ENCODE measurements at places on chromosomes 6 and 20. TPM values are rescaled to one million over a fixed set of nuclear protein-coding genes. Genes with fewer than 3 reads are reported as not detected.

DNA sequence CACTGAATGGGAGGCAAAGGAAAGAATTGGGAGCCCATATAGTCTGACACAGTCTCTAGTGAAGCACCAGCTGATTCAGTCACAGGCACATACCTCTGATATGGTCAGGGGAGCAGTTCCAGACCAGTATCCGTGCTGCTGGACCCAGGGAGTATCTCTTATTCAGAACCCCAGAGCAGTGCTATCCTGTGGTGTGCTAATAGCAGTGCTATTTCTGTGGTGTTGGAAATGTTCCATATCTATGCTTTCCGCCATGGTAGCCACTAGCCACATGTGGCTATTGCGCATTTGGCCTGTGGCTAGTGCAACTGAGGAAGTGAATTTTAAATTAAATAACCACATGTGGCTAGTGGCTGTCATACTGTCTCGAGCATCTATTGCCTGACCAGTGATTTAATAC lies 11.0 kb downstream of the SCUBE3 start:
- DNase-seq, result no peak

GRCh38 chr6:155023717-155024116 lies 28.6 kb downstream of the TIAM2 start:
- no peak for DNase-seq

DNA sequence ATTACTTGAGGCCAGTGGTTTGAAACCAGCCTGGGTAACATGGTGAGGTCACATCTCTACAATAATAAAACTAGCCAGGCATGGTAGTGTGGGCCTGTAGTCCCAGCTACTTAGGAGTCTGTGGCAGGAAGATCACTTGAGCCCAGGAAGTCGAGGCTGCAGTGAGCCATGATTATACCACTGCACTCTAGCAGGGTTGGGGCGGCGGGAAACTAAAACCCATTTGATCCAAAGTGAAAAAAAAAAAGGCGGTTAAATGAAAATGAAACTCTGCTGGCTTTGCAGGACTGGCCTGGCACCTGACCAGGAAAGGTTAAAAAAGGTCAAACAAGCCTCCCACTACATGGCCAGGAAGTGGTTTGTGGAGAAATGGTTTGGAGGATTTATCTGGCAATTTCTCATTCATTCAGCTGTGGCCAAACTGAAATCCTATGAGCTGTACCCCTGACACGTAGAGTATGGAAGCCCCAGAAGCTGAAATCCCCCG lies 36.6 kb downstream of the MTRES1 start:
- DNase-seq, result no peak

GRCh38 chr6:134531611-134532010 lies 213.7 kb upstream of the SGK1 start:
- no peak for DNase-seq

GRCh38 chr6:31055441-31055840 lies 45.2 kb downstream of the MUC22 start:
- DNase-seq, result no peak

DNA sequence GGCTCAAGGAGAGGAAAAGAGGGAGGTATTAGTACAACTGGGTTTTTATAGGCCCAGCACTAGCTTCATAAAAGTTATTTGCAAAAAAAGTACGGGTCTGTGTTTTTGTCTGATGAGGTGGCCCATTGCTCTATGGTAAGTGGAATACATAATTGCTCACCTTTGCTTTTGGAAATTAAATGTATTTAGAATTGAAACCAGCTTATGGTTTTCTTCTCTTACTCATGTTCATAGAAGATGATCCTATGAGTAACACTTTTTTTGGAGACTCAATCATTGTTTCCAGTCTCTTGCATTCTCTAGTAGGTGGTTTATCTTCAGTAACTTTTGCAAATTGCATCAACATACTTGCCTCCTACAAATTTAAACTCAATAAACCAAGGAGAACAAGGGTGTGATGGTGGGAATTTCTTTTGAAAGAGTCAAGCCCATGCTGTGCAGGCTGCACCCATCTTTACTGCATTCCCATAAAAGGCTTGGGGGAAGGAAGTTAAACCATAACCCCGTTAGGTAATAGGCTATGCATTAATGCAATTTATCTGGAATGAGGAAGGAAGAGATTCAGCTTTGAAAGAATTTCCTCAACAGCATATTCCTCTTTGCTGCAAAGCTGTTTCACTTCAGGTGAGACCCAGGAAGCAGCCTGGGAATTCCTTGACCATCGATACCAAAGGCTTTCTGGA lies 48.5 kb upstream of the EDN1 start:
- DNase-seq, result no peak

GSTA2 gene
- not detected for total RNA-seq

KCNK5 gene
- total RNA-seq, result 0.24 TPM

MEI4 gene
- not detected for total RNA-seq

Measured in psoas muscle (tissue), 8 donors.